A549 treated with CpdA at 1 μM for 4 hours (cell line): ENCODE measurements at places on chromosomes 16 and 17. TPM values are rescaled to one million over a fixed set of nuclear protein-coding genes. Genes with fewer than 3 reads are reported as not detected.

Gene SNAI3
- total RNA-seq = 0.08 to 0.21 TPM (median 0.14 TPM) in 4 of 5 replicates, not detected in the other

Gene TEX19
- 0.22 to 0.59 TPM (median 0.33 TPM) in 5 replicates for total RNA-seq

Gene HSD17B2
- not detected in 5 replicates for total RNA-seq

Gene OTOP2
- total RNA-seq = 0.06 to 0.17 TPM (median 0.08 TPM) in 4 of 5 replicates, not detected in the other

Gene SLC7A6OS
- 10.4 to 12.5 TPM (median 11.1 TPM) in 5 replicates for total RNA-seq

Gene TMEM94
- 39.9 to 52.6 TPM (median 48.8 TPM) in 5 replicates for total RNA-seq

Gene CRHR1
- 0.11 to 0.27 TPM (median 0.12 TPM) in 4 of 5 replicates, not detected in the other for total RNA-seq

Gene ZFPM1
- 5.8 to 8.8 TPM (median 8.7 TPM) in 5 replicates for total RNA-seq

Gene SPATA22
- not detected in 5 replicates for total RNA-seq

Gene ZNF469
- 9.4 to 16.7 TPM (median 11.5 TPM) in 5 replicates for total RNA-seq

Gene KSR1
- total RNA-seq = 12.7 to 20.8 TPM (median 18.4 TPM) in 5 replicates

Gene AGRP
- not detected in 5 replicates for total RNA-seq

Gene KRT32
- total RNA-seq = 0.06 to 0.08 TPM in 2 of 5 replicates, not detected in the others

Gene CCDC144A
- 0.66 to 1.6 TPM (median 1.5 TPM) in 5 replicates for total RNA-seq

Gene CACNA1H
- 8.6 to 12.1 TPM (median 11.3 TPM) in 5 replicates for total RNA-seq

Gene SULT1A1
- total RNA-seq = 5.0 to 5.5 TPM (median 5.3 TPM) in 5 replicates

Gene CCL8
- total RNA-seq = not detected in 5 replicates

Gene C17orf78
- not detected in 5 replicates for total RNA-seq

Gene TBX2
- 4.8 to 8.1 TPM (median 7.8 TPM) in 5 replicates for total RNA-seq

Gene WNK4
- 0.92 to 2.0 TPM (median 1.3 TPM) in 5 replicates for total RNA-seq

Gene GFAP
- 0.39 to 2.0 TPM (median 1.0 TPM) in 5 replicates for total RNA-seq

Gene CES1
- 29.2 to 44.5 TPM (median 35.1 TPM) in 5 replicates for total RNA-seq

Gene ANKRD40CL
- total RNA-seq = not detected in 5 replicates

Gene CES5A
- total RNA-seq = 0.03 TPM in 1 of 5 replicates, not detected in the others

Gene CDH1
- total RNA-seq = 3.6 to 4.9 TPM (median 4.4 TPM) in 5 replicates

Gene CDRT15
- not detected in 5 replicates for total RNA-seq

Gene NECAB2
- 2.1 to 4.5 TPM (median 2.9 TPM) in 5 replicates for total RNA-seq
